AG08396 (cell line): ENCODE measurements at places on chromosomes 2 and 18.

DNA sequence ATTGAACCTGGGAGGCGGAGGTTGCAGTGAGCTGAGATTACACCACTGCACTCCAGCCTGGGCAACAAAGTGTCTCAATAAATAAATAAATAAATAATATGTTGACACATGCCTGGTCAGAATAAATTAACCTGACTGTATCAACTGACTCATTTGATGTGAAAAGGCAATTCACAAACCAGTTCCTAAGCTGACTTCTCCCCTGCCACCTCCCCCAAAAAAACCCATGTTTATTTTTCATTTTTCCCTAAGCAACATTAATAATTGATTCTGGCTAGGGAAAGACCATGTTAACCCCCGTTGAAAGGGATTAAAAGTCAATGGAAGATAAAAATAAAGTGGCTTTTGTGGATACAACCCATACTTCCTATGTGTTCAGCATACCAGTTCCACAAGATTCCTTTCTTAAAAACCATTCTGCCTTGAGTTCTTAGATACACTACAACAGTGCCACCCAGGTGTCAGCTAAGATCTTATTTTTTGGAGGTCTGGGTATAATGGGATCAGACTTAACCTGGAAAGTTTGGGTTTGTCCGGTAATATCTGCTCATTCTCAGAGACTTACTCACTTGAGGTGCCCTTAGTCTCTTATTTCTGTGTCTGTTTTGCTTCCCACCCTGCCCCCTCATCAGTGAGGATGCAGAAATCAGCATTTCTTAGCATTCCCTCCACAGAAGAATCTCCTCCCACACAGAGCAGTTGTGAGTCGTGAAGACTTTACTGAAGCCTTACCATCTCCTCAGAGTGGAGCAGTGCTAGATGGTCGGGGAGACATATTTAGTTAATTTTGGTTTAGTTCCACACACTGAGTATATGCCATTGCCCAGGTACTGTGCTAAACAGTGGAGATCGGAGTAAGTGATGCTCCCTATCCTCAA is 10.1 kb upstream of the MCFD2 start:
- DNase-seq = no peak

- no peak for DNase-seq
Measured at GRCh38 chr18:32468147-32468845, 2.4 kb downstream of the GAREM1 start.

DNA sequence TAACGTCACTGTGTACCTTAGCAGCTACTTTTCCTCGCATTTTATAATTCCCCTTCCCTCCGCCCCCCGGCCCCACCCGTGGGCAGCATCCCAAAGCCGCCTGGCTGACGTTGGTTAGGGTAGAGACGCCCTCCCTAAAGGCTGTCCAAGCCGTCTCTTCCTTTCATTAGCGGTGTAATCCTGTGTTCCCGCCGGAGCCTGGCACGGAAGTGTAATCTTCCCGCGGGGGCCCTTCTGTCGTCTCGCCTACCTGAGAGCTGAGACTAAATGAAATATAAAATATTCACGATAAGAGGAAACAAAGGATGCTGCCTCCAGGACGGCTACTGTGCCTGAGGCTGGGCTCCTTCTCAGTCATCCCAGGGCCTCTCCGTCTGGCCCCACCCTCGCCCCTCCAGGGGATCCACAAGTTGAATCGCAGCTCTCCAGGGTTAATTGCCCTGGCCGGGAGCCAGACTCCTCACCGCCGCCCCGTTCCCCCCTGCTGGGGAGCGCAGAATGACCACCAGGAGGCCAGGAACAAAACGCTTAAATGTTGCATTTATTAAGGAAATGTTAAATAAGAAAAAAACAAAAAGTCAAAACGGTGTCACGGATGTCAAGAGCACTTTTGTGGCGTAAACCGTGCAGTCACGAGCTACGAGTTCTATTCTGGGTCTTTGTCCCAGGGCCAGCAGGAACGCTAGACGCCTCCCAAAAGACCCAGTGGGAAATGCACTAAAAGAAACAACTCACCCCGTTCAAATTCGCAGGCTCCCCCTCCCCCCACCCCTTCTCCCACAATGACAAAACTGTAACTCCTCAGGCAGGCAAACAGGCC is 1.5 kb downstream of the RPRM start:
- peak; percentile 8 for DNase-seq

DNA sequence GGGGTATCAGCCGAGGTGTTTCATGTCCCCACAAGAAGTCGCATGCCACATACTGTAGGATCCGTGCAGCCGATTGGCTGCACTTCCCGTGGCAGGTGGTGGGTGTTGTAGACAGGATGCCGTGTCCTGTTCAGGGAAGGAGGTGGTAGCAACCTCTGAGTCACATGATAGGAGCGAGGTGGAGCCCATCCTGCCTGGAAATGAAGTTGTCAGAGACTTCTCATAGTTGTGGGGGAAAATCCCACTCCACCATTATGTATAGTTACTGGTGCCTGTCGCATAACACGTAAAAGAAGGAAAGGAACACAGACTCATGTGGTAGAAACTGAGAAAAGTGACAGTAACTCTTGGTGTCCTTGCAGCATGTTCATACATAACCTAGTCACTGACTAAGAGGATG is 91.4 kb upstream of the IL1R2 start:
- DNase-seq = no peak

DNA sequence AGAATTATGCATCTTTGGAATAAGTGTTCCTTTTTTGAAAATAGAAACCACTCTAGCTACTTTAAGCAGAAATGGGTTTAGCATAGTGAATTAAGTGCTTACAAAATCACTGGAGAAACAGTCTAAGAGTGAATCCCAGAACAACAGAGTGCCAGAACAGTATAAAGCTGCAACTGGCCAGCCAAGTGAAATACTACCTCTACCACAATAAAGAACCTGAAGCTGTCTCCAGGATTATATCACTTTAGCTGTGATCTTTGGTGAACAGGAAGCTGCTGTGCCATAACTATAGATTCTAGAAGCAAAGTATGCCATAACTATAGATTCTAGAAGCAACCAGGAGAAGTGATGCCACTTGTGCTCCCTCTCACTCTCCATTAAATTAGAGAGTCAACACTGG is 7.6 kb downstream of the CAMKMT start:
- no peak for DNase-seq

DNA sequence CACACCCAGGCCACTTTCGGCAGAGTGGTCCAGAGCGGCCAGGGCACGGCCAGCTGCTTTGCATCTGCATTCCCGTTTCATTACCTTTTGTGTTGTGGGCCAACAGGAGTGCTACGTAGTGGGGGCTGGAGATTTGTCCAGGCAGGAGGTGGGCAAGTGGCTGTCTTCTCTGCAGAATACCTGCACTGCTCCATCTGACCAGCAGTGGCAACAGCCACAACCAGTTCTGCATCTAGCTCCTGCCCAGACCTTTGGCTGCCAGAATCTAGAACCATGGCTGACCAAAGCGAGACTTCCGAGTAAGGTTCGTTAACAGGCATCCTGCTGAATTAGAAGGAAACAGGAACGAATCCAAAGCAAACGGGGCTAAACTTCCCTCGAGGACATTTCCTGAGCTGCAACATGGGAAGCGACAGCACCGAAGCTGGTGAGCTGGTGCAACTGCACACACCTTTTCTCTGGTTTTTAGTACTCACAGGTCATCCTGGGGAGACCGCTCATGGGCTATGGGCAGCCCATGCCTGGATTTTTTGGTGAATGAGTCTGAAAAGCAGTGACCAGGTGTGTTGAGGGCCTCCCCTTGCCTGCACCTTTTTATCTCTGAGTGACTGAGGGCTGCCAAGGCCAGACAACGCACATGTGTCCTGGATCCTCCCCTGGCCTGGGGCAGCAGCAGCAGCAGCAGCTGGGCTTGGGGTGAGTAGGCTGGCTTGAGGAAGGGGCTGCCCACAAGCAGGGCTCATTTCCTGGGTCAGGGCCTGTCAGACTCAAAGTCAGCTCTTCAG is 10.5 kb downstream of the GDF7 start:
- no peak for DNase-seq

DNA sequence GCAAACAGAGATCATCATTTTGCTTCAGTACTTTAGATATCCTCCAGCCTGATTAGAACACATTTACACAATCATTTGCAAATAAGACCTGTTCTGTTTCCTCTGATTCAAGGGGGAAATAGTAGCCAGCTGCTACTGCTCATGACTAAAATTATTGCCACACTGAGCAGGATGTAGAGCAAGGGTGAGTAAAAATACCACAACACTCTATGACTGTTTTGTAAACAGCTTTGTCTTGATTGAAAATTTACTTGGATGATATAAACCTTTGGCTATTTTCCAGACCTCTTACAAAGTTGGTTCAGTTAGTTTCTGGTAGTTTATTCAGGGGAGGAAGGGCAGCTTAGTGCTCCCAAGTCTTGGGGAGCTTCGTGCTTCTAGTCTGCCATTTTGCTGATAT is 286.4 kb upstream of the CNTNAP5 start:
- DNase-seq = no peak

DNA sequence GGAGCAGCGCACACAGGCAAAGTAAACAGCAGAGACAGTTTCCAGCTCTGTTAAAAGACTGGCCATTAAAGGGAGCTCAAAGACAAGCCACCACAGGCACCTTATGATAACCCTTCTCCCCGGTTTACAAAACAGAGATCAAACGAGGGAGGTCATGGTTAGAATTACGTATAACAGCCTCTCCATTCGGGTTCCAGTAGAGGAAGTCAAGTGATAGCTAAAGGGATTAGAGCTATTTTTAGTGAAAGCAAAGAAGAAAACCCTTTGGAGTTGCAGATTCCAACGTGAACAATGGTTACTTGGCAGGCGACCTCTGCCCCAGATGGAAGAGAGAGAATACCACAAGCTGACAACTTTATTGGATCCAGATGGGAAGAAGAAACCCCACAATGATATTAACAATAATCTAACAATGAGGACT is 31.2 kb upstream of the EDAR start:
- no peak for DNase-seq

GRCh38 chr2:177261116-177262060 is 3.1 kb downstream of the NFE2L2 start:
- DNase-seq = no peak
